ENCODE measurements at places on chromosomes 1 and 21.

- no peak for DNase-seq
Observed at GRCh38 chr1:244173240-244173639, 122.2 kb downstream of the ZBTB18 start.

DNA sequence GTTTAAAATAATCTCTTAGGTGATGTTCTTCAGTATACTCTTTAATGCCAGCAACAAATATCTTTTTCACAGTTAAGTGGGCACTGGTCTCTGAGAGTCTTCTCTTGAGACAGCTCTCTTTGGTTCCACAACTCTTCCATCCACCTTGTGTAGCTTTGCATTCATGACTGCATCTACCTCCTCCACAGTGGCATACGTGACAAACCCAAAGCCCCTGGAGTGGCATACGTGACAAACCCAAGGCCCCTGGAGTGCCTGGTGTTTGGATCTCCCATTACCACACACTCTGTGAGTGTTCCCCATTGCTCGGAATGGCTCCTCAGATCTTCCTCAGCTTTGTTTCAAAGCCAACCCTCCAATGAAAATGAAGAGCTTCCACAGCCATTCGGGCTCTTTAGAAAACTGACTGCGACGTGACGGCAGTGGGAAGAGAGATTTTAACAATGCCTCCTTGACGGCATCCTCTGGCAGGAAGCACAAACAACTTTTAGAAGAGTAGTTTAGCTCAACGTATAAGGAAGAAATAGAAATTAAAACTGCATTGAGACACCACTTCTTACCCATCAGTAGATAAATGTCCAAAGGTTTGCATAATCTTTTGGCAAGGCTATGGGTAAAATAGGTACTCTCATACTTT is 45.8 kb downstream of the SLC30A7 start:
- DNase-seq: no peak

DNA sequence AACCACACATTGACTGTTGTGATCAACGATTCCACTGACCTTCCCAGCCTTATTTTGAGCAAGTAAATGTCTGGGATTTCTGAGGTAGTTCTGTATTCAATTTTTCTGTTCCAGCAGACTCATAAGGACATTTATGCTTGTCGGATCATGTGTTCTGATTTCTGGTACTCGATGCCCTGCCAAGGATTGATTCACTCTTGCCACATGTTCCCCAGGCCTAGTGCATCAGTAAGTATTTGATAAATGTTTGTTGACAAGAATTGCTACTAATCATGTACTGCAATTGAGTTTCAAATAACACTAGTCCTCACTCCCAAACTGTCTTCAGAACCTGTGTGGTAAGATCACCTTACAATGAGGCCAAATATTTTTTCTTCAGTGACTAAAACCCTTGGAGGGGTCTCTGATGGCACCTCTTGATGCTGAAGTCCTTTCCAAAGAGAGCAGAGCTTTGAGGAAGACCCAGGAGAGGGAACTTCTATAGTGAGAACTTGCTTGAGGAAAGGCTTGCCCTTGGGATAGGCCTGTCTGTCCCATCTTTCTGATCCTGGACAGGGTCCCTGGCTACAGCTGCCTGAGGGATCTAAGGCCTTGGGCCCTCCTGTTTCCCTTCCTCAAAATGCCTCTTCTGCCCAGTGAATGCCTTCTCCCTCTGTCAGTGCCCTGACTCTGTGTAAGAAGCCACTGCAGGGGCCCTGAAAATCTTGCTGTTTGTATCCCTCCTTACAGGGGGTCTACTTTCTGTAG is 115.8 kb upstream of the FAM78B start:
- no peak for DNase-seq

GRCh38 chr1:52825868-52826267 is 16.7 kb upstream of the ZYG11A start:
- DNase-seq: peak; percentile 14

DNA sequence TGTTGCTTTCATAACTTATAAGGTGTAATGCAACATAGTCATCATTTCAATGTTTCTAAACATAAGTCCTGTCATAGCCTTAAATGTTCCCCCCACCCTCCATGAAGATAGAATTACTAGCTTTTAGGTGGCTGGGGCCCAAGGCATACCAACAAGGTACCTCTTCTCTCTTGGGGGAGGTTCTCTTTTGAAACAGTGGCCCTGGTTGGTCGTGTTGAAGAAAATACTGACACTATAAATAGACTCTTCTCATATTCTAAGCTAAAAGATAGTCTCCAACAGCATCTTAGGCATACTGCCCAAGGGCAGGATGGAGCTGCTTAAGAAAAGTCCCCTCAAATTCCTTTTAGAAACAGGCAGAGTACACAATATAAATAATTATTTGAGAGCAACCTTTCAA is 255.0 kb downstream of the FAF1 start:
- no peak for DNase-seq

- DNase-seq: no peak
Observed at GRCh38 chr1:232699814-232700213, 69.9 kb upstream of the SIPA1L2 start.

DNA sequence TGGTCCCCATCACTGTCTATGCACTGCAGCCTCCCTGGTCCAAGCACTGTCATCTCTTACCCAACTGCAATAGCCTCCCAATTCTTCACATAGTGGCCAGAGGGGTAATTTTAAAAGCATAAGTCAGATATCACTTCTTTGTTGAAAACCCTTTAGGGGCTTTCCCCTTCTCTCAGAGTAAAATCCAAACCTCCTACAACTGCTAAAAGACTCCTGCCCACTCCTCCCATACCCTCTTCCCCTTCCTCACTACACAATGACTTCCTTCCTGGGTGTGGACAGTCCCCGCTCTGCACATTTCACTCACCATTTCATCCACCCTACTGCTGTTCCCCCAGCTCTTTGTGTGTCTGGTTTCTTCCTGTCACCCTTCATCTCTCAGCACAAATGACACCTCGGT is 8.3 kb downstream of the MCOLN2 start:
- DNase-seq: peak; percentile 42

DNA sequence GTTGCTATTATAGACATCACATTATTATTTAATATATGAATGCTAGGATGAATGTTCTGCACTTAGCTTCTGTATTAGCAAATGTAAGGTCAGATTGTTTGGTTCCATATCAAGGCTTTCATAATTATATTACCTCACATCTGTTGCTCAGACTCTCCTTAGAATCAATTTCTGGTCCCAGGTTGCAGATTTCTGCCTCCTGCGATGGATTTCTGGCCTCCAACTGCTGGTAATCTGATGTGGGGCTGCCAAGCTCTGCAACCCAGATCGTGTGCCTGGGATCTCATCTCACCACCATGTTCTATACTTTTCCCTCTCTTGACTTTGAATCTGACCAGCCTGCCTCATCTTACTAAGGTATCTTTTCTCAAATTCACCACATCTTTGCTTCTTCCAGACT is 25.2 kb downstream of the PLPPR5 start:
- DNase-seq: no peak

- DNase-seq: no peak
Observed at GRCh38 chr1:85317560-85317959, 41.1 kb upstream of the BCL10 start.

GRCh38 chr1:159943278-159943640 is 2.2 kb downstream of the IGSF9 start:
- DNase-seq: no peak

- no peak for DNase-seq
Observed at GRCh38 chr1:87093286-87093685, 178.9 kb downstream of the HS2ST1 start.

DNA sequence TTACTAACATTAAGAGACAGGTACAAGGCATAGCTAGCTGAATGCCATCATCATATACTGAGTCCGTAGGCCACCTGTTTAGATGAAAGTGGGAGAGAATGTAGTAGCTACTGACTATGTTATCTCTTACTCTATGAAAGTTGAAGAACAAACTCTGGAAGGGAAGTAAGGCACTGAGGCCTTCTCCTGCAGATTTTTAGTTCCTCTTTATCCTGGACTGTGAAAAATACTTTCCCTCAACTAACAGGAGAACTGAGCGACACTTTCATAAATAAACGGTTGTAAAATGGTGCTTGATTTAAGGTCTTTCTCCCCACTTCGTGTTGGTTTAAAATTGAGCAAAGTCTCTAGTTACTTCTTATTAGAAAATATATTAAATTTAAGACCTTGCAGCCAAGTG is 101.9 kb downstream of the FNBP1L start:
- DNase-seq: no peak

GRCh38 chr21:39633770-39634181 is 21.0 kb downstream of the B3GALT5 start:
- no peak for DNase-seq

GRCh38 chr1:46393510-46393909 is 607 bp upstream of the FAAH start:
- no peak for DNase-seq

DNA sequence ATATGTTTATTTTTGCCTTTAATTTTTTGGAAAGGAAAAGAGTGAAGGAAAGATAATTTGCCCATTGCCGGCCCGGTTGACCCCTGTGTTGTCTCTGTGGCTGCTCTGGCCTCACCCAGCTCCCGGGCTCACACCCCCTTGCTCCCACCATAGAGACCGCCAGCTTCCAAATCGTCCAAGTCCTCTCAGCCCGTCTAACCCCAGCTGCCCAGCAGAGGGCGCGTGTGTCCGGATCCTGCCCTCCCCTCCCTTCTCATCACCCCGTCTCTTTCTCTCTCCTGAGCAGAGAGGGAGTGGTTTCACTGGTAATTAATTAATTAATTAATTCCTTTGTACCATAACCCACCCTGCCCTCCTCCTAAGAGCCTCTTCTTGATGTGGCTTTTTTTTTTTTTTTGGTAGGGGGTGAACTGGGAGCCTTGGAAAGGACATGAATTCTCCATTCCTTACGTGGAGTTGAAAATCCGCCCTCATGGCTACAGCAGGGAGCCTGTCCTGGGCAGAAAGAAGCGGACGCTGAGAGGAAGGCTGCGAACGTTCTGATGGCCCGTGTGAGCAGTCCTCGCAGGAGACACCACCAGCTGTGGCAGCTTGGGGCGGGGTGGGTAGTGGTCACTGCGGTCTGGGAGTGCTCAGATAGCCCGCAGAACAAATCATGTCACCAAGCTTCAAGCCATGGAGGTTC is 45.9 kb downstream of the KIAA0040 start:
- DNase-seq: peak; percentile 58

DNA sequence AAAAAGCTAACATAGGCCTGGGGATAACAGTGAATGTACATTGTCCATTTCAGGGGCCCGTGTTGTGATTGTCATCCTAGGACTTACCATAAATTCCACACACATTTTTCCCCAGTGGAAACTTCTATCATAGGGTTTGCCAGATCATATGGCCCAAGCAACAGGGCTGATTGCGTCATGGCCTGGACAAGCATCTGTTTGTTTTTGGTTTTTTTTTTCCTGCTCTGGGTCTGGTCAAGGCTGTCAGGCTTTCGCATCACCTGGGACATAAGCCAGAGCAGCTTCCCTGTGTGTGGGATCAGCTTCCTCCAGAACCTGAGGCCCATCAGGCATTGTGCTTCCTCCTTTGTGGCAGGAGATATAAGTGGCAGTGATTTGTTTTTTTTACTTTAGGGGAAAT is 598.5 kb upstream of the USP24 start:
- DNase-seq: no peak

GRCh38 chr1:149884433-149885338 is 14.7 kb upstream of the BOLA1 start:
- DNase-seq: peak; percentile 25

DNA sequence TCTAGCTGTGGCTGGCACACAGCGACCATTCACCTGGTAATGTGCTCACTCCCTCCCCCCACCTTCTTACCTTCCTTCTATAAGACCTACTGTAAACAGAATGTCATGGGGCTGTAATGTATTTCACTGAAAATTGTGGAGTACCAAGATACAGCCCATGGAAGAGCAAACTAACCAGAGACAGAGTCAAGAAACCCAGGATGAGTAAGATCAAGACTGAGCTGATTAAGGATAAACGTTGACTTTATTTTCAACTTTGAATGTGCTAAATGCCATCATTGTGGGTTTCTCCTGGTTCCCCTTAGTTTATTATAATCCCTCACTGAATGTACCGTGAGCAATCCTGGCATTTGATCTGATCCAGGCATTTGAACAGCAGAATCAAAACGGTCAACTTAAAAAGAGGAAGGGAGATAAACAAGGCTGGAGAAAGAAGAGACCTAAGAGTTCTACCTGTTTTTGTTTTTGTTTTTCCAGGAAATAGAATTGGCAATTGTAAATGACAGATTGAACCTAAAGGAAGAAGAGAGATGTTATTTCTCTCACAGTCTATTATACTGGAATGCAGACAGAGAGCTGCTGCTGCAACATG is 16.1 kb upstream of the ATP1B1 start:
- no peak for DNase-seq

GRCh38 chr1:56972976-56973375 is 7.2 kb upstream of the C8B start:
- DNase-seq: no peak

DNA sequence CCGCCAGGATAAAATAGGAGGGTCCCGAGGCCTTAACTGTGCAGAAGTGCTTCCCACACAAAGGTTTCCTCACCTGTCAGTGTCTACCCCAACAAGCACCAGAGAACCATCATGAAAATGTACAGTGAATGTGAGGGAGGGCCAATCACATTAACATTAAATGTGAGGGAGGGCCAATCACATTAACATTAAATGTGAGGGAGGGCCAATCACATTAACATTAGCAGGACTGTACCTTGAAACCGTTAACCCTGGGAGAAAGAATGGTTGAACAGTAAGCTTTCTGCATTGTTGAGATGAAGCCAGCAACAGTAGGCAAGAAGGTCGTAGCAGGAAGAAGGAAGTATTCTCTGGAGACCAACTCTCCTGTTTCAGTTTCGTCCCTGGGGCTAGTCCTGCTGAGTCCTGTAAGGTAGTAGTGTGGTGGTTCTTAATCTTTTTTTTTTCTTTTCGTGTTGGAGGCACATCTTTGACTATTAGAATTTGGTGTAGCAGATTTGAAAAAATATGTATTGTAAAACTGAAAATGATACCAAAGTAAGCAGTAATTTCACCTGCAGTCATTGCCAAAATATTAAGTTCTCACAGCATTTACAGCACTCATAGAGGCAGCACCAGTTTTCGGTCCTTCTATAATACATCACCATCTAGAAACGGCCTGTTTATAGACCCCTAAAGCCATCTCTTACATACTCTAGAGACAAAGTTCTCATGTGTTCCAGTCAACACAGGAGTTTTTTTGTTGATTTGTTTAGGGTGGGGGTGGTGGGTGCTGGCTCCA is 98.6 kb upstream of the PPP2R5A start:
- DNase-seq: peak; percentile 16

- DNase-seq: no peak
Observed at GRCh38 chr21:36235058-36235582, 78.5 kb downstream of the DOP1B start.

Data from CD4-positive, alpha-beta T cell treated with Interferon alpha-2 for 1 hour (primary cell).